Epithelial cell of proximal tubule (primary cell): ENCODE measurements at places on chromosomes 1 and 21. TPM values are rescaled to one million over a fixed set of nuclear protein-coding genes. Genes with fewer than 3 reads are reported as not detected.

DNA sequence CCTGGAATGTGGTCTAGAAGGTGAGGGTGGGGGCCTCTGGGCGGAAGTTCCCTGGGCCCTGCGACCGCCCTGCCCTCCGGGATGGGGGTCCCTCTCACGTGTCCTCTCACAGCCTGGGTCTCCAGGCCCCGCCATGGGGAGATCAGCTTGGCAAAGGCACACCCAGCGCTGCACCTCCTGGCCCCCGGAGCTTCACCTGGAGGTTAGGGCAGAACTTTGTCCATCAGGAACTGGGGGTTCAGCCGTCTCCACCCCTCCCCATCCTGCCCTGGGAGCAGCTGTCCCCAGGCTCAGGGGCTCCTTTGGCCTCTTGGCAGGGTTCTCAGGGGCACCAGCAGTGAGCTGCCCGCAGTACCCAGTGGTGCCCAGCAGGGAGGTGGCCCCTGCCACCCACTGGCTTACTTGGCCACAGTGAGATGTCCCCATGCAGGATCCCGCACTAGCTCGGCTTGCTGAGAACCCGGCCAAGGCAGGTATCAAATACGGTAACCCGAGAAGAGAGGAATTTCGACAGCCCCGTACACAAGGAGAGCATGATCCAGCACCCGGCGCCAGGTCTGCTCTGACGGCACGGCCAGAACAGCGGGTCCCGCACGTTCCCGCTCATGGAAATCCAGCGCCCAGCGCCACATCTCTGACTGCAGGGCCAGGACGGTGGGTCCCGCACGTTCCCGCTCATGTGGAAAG, 36.7 kb downstream of the RRP1 start:
- DNase-seq: no peak

The NMNAT2 gene
- total RNA-seq: 0.52 and 0.65 TPM in 2 replicates

- DNase-seq: no peak
Measured at GRCh38 chr1:221035662-221036153, 156.5 kb downstream of the HLX start.

The SUSD4 gene
- 0.07 and 0.12 TPM in 2 replicates for total RNA-seq

DNA sequence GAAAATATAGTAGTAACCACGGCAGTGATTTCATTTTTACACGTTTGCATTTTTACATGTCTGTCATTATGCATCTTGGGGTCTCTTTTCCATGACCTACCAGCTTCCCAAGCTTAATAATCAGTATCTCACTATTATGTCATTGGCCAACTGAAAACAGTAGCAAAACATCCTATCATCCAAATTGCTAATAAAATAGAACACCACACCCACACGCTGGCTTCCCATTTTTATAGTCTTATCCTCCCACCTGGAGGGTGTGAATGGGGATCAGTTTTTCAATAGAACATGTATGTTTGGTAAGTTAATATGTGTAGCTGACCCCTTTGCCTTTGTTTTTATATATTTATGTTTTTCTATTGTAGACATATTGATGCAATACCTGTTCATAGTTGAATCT, 11.8 kb downstream of the TFF3 start:
- DNase-seq: no peak

DNA sequence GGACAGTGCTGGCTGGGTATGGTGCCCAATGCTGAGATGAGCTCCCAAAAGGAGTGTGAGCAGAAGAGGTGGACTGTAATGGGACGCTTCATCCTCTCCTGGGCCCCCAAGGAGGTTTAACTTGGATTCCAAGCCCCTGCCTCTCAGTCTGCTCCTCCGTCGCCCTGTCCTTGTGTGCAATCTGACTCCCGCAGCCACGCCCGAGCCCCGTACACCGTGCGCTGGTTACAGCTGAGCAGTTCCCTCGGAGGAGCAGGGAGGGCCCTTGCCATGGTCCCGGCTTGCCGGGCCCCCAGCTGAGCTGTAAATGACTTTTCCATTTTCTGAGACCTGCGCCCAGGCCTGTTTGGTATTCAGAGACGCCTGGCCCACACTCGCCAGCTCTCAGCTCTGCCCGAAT, 53.7 kb downstream of the PAX7 start:
- no peak for DNase-seq

- DNase-seq: no peak
Measured at GRCh38 chr1:24193046-24193445, 6.0 kb upstream of the IFNLR1 start.

The TTC13 gene
- 8.5 and 12.2 TPM in 2 replicates for total RNA-seq

DNA sequence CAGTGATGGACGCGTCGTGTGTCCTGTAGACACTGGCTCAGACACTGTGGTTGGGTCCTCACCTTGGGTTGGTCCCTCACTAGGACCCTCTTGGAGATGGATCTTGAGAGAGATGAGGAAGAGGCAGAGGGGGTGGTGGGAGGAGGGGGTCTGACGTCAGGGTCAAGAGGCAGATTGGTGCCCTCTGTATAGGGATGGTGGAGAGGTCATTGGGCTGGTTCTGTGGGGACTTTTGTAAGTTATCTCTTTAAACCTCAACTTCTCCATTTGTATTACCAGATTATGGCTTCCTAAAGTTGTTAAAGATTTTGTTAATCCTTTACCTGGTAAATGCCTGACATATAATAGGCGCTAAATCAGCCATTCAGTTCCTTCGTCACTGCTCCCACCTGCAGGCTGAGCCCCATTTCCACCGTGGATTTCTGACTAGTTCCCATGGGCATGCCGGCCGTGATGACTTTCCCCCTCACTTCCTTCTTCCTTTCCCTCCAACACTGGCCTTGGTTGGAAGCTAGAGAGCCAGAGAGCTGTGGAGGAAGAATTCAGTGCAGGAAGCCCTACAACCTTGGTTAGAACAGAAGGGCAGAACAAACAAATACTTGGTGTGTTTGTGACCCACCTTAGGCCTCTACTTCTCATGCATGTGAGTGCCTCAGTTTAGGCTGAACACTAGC, 8.6 kb downstream of the H6PD start:
- DNase-seq: no peak
